ENCODE measurements at places on chromosomes 16 and 17.

DNA sequence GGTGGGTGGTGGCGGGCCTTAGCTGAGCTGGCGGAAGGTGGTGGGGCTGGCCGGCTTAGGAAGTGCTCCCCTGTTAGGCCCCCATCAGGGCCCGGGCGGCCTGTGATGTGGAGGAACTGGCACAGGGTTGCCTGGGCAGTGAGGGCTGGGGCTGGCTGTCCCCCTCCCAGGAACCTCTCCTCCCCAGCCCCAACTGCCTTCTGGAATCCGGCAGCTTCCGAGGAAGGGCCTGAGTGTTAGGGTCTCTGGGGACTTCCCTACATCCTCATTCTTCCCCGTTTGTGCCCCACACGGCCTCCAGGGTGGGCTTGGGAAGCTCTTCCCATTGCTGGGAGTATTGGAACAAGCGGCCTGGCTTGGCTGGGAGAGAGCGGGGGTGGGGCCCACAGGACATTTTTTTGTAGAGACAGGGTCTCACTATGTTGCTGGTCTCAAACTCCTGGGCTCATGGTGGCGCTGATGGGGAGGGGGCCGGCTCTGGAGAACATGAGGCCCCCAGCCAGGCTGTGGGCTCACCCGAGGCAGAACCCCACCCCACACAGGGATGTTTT is 89.9 kb upstream of the CIBAR2 start:
- DNase-seq = no peak

DNA sequence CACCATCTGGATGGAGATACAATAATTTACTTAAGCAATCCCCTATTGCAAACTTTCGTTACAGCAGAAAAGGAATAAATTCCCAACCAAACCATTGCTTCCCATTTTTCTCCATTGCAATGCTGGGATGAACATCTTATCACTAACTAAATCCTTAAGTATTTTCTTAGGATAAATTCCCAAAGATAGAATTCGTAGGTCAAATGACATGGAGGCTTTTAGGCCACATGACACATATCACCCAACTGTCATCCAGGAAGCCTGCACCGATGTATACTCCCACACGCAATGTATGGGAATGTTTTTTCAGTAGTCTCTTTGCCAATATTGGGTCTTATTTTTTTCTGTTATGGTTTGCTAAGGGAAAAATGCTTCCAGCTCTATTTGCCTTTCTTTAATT is 1.6 kb upstream of the TLCD2 start:
- no peak for DNase-seq

DNA sequence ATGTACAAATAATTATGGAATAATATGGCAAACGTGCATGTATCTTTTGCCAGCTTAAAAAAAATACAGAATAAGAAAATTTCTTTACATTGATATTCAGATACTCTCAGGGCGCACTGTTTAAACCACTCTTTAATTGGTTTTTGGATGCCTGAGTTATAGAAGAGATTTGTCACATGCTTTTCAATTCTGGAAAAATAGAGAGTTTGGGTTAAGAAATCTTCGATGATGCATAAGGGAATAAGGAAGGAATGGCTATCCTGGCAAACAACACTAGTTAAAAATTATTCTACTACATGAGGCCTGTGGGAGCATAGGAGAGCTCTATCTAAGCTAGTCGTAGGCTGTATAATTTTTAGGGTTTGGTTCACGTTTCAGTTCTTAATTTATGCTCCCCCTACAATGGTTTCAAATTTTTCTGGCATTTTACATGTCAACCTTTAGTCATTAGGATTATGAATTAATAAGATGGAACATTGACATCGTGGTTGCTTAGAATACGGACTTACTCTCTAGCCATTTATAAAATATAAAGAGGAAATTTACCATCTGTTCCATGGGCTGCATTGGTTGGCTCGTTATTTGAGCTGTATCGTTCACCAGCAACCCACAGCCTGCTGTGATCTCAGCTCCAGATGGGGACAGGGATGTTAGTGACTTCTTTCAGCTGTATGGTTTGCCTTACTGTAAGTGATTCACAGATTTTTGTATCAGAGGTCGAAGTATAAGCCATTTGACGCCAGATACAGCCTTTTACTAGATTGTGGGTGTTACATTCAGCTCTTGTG is 15.9 kb downstream of the NARF start:
- no peak for DNase-seq

- DNase-seq = no peak
Observed at GRCh38 chr17:75849724-75850123, 5.4 kb downstream of the WBP2 start.

DNA sequence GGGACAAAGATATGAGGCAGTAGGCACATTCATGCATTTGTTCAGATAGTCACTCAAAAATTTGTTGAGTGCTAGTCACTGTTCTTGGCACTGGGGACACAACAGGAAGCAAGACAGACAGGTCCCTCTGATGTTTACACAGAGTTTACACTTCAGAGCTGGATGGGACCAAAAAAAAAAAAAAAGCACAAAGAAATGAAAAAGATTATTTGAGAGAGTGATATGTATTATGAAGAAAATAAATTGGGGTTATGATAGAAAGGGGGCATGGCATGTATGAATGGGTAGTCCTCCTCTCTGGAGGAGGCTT is 3.5 kb upstream of the YPEL2 start:
- no peak for DNase-seq

GRCh38 chr17:4667166-4667565 is 25.7 kb upstream of the ALOX15 start:
- no peak for DNase-seq

DNA sequence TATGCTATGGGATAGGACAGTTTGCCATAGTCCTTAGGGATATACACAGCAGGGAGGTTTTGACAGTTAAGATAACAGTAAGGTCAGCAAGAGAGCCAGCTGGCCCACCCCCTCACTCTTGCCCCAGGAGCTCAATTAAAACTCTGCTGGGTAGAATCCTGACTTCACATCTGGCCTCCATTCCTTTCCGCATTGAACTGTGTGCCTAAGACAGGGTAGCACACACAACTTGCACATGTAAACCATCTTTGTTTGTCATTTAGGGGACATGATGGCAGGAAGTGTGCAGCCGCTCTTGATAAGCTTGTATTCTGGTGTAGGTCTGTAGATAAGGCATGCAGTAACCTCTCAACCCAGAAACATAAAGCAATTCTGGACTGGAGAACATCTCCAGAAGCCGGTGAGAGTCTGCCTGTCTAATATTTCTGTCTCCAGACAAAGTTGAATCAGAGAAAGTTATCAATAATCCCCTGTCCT is 5.2 kb downstream of the MINK1 start:
- no peak for DNase-seq

- peak; percentile 40 for DNase-seq
Observed at GRCh38 chr17:10875984-10876555, 38.2 kb upstream of the PIRT start.

DNA sequence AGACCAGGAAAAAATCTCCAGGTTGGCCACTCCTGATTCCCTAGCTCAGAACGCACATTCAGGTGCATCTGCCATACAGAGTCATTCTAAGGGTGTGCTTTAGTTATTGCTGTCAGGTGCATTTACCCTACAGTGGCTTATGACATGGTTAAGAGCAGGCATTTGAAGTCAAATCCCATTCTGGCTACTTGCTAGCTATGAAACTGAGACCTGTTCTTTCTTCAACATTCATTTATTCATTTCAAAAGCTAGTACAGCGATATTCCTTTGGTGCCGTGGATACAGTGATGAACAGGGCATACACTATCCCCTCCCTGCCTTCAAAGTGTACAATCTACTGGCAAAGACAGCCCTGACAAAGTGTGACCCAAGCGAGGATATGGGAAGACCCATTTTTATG is 508.3 kb downstream of the NPIPA7 start:
- DNase-seq = no peak

DNA sequence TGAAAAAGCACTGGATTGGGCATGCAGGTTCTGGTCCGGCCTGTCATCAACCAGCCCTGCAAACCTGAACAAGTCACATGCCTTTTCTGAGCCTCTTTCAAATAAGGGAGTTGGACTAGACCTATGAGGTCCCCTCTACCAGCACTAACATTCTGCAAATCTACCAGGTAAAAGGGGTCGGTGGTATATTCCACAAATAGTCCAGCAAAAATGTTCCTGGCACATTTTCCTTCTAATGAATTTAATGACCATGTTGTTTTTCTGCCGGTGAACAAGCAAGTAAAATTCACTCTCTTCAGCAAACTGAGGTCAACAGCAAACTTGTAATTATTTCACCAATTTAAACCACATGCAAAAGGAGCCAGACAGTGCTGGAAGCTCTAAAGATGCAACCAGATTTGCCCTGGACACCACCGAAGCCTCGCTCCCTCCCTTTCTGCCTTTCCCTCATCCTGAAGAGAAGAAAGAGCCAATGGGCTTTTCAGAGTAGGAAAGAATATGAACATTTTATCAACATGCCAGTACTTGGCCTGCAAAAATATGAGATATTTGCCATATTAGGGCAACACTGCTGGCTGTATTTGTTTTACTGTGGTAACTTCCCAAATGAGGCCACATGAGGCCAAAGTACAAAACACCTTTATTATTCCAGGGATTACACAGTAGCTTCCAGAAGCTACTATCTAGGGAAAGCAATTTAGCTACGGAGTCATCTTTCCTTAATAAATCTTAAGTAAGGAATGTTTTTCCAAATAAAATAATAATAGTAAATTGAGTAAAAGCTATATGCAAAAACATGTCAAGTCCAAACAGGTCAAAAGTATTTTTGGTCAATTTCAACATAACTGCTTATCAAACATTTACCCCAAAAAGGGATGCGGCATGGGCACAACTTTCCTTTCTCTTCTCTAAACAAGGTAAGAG is 45.0 kb downstream of the USP31 start:
- DNase-seq = no peak

DNA sequence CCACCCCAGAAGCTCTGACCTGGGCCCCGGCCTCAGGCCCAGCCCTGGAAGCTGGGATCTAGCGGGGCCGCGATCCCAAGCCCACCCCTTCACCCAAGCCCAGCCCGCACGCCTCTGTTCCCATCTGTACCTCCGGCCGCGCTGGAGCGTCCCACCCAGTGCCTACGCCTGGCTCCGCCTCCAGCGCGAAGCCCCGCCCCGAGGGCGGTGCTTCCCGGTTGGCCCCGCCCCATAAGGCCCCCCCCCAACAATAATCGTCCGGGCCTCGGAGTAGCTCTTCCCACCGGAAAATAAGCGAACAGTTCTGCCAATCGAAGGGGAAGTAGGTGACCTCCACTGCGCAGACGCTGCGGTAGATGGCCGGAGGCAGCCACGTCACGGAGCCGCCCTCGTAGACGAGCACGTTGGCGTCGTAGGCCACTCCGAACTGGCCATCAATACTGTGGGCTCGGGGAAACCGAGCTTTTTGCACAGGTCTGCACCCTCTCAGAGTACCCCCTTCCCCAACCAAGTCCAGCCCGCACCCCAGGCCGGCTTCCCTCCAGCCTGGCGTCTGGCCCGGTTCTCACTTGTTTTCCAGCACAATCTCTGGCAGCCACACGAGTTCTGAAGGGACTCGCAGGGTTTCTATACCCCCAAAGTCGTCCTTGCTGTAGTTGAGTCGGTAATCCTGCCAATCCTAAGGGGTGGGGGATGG is 1.1 kb downstream of the CHRNE start:
- DNase-seq = no peak

DNA sequence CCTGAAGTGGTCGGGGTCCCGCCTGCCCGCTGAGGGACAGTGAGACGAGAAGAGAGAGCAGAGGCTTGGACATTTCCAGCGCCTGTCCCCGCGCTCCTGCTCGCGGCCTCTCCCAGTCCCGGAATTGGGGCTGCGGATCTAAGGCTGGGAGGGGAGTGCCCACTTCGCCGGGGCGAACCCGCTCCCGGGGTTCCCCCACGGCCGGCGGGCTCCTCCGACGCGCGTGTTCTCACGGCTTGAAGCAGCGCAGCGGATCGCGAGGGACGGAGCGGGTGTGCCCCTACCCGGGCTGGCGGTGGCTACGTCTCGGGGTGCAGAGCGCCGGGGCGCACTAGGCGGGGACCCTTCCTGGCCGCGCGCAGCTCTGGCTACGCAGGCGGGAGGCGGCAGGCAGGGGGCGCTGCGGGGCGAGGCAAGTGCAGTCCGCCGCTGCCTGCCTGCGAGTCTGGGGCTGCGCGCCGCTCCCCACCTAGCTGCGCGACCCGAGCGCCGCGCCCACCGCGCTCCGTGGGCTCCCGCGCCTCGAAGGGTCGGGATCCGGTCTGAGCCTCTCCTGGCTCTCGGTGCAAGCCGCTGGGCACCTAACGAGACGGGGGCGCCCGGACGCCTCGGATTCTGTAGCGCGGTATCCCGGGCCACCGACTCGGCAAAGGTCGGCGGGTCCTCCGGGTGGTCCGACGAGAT is 1.2 kb downstream of the NGFR start:
- DNase-seq = peak; percentile 30

DNA sequence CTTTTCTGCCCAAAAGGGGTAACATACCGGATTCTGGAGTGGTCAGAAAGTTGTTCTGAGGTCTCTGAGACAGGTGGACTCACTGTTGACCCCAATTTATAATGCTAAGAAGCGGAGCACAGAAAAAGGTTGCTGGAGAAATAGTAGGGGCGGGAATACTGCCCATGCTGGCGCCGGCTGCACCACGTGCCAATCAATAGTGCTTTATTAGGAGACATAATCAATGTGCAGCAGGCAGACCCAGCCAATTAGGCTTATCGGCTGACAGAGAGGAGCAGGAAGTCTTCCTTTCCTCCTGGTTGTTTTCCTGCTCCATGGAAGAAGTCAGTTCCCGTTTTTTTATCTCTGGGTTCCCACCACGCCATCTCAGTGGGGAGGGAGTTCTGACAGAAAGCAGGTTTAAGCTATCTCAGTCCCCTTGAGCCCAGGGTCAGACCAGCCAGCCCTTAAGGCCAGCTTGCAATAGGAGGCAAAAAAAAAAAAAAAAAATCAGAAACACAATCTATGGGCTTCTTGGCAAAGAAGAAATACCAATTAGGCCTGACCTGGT is 68.2 kb upstream of the IRX6 start:
- DNase-seq = no peak

DNA sequence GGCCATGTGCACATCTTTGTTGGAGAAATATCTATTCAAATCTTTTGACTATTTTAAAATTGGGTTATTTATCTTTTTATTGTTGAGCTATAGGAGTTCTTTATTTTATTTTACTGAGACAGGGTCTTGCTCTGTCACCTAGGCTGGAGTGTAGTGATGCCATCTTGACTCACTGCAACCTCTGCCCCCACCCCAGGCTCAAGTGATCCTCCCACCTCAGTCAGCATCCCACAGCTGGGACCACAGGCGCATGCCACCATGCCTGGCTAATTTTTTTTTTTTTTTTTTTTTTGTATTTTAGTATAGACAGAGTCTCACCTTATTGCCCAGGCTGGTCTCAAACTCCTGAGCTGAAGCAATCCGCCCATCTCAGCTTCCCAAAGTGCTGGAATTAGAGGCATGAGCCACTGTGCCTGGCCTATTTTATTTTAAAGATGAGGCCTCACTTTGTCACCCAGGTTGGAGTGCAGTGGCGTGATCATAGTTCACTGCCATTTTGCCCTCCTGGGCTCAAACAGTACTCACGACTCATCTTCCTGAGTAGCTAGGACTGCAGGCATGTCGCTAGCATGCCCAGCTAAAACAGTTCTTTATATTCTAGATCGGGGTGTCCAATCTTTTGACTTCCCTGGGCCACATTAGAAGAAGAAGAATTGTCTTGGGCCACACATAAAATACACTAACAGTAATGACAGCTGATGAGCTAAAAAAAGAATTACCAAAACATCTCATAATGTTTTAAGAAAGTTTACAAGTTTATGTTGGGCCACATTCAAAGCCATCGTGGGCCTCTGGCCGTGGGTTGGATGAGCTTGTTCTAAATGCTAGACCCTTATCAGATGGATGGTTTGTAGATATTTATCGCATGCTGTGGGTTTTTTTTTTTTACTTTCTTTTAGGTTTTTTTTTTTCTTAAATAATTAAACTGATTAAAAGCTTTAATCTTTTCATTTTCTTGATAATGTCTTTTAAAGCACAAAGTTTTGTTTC is 13.7 kb downstream of the TENT4B start:
- DNase-seq = no peak
